ENCODE measurements at places on chromosomes 1 and 21.

- no peak for DNase-seq
These were observed 55.4 kb downstream of the EPRS1 start for GRCh38 chr1:219990782-219991510.

GRCh38 chr1:246971090-246971721 is 36.7 kb downstream of the ZNF695 start:
- peak; percentile 12 for DNase-seq

DNA sequence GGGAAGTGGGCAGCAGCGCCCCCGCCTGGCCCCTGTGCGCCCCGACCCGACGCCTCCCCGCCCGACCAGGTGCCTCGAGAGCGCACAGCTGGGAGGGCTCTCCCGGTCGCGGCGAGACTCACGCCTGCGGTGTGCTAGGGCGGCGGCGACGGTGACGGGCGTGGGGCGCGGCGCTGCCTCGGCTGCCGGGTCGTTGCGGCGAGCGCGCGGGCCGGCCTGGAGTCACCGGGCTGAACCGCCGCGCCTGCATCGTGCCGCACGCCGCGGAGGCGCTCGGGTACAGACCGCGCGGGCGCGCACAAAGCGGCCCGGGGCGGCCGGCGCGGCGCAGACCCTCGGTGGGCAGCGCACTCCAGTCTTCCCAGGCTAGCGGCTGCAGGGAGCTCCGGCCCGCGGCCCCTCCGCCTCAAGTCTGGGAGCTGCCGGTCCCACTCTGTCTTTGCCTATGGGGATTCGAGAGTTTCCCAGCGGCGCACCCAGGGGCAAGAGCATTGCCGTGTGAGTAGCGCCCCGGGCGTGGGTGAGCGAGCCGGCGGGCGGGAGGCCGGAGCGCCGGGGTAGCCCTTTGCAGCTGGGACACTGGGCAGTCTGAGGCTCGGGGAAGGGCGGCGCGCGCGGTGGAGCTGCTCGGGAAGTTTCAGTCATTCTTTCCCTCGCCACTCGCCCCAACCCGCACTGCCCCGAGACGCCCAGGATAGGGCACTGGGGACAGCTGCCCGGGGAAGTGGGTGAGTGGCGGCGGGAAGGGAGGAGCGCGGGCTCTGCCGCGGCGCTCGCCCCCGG is at the start of gene SLC35F3:
Gene SLC35F3, plus strand, starts transcription at position 44 of the 783 bp plus-strand sequence.
- DNase-seq: no peak

DNA sequence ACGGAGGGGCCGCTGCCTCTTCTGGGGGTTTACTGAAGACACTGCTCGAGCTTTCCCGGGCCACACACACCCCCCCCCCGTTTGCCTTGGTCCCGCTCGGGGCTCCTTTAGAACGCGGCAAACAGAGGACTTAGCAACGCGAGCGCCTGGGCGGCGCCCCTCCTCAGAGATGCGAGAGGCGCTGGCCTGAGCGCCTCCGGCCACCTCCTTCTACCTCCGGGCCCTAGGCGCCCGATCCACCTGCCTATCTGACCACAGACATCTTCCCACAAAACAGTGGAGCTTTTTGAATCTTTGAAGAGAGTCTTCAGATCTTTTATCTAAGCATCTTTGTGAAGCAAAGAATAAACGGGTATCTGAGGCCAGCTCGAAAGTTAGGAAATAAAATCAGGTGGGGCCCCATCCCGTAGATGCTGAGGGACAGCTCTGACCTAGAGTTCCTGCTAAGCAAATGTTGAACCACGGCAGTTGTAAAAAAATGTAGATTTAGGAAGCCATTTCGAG is 436 bp upstream of the TTLL7 start:
- no peak for DNase-seq

GRCh38 chr1:34926894-34927293 is 2.6 kb downstream of the DLGAP3 start:
- DNase-seq: no peak

- no peak for DNase-seq
These were observed 98.2 kb downstream of the RGL1 start for GRCh38 chr1:183903101-183903500.

DNA sequence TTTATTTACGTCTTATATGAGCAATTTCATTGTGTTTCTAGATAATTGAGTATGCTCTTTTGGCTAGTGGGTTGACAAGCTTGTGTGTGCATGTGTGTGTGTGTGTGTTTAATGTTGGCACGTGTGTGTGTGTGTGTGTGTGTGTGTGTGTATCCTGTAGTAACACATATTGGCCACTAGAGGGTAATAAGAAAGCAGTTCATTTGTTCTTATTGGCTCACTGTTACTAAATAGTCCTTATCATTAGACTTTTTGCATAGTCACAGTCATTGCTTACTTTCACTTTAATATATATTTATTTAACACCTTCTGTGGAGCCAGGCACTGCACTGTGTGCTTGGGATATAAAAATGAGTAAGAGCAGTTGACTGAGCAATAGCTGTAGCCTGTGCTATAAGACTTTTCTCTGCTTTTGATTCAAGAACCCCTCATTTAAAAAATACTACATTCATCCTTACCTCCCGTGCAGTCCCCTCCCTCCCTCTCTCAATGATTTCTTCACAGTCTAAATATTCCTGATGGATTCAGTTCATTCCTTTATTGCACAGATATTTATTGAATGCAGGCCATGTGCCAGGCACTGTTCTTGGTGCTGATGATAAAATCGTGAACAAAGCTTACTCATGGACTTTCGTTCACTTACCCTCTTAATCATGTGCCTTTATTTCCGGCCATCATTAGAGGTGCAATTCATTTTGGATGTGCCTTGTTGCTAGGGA is 96.7 kb downstream of the DYRK1A start:
- DNase-seq: no peak

DNA sequence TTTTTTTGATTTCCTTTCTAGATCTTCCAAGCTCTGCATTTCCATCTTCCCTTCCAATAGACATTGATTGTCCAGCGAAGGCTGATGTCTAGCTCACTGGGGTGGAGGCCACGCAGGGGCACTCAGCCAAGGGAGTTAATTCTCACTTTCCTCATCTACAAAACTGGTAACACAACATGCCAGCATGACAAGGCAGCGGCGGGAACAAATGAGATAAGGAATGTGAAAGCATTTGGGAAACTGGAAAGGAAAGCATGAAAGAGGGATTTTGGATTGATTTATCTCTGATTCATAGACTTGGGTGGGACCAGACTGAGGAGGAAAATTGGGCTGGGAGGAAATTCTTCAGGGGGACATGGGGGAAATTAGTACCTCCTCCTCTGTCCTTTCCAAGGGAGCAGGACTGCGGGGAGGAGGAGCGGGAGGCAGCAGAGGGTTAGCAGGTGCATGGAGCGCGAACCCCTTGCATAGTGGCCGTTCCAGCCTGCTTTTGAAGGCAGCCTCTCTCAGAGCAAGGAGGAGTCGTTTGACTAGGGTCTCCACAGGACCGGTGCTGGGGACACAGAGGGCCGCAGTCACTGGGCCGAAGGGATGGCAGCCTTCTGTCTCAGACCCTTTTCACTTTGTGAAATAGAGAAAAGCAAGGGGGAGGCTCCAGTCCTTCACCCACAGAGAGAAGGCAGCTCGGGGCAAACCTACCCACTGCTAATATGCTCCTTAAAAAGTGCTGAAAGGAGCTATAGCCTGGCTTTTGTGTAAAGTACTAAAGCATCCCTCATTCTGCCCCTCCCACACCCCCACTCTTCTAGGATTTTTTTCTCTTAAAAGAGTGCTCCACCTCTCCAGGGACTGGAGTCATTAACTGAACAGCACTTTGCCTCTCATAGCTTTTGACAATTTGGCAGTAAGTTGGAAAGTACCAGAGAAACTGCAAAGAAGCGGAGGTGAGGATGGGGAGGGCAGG is 89.2 kb downstream of the PLXNA2 start:
- no peak for DNase-seq

DNA sequence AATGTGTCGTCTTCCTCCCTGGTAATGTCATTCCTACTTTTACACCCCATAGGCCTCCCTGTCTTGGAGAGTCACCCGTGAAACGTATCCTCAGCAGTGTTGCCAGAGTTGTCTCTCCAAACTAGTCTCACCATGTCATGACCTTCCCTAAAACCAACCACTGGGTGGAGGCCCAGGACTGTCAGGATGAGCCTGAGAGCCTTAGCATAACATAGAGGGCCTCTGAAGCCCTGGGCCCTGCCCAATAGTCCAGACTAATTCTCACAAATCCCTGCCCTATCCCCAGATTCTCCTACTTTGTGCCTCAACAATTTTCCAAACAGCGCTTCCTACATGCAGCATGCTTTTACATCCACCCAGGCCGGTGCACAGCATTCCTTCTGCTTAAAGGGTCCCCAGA is 29.3 kb upstream of the HSD3B1 start:
- no peak for DNase-seq

GRCh38 chr1:154843636-154844296 is 26.3 kb downstream of the KCNN3 start:
- no peak for DNase-seq

DNA sequence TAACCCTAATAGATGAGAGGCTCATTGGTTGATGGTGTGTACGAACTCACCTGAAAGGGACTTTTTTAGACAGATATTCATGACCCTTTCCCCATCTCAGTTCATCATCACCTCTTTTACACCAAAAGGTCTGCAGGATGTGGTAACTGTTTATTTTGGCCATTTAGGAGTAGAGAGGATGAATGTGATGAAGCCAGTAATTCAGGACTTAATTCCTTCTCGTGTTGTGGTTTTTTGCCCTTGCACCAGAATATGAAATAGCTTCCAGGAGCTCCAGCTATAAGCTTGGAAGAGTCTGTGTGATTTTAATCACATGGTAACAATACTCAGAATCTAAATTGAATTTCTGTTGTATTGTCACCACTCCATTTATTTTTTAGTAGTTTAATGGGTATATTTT is 189.4 kb upstream of the KCTD3 start:
- DNase-seq: no peak

DNA sequence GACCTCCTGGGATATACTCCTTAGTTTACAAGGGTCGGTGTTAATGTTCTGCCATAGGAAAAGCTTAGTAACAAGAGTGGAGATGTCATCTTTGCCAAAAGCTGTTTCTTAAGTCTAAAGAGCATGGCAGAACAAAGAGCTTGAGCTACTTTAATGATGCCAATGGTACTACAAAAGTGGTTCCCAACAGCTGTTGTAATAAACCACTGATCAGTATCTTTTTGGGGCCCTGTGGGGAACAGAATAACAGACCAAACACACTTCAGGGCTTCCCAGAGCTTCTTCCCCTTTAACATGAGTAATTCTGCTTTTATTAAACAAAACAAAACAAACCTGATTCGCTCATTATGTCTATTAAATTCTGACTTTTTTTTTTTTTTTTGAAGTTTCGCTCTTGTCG is 116.3 kb downstream of the NCAM2 start:
- DNase-seq: no peak

- DNase-seq: no peak
These were observed 71.1 kb upstream of the FGGY start for GRCh38 chr1:59225594-59226316.

- no peak for DNase-seq
These were observed 43.8 kb downstream of the CAPN2 start for GRCh38 chr1:223755992-223756775.

GRCh38 chr1:231318568-231318967 is 19.1 kb downstream of the EXOC8 start:
- no peak for DNase-seq

DNA sequence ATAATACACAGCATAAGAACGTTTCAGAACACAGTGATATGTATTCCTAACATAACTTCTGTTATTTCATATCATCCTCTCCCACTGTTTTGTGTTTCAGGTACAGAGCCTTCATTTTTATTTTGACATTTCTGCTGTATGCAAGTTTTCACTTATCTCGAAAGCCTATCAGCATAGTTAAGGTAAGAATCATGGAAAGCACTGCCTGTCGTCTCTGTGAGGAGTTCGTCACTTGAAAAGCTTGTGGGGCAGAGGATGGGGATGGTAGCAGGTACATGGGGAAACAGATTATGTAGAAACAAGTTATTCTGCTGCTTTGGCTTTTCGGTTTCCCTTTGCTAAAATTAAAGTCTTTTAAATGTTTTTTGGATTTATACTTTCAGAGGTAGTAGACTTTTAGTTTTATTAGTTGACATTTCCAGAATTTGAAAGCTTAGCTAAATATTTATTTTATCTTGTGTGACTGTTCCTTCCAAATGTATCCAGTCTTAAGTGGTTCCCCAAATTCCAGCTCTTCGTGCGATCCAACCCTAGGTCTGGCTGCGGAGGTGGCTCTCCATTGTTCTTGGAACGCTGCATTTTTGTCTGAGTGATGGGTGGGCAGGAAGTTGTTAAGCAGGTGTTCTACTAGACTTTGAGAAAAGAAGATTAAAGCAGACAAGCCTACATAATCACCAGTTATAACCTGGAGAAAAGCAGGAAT is 12.2 kb downstream of the SLC37A1 start:
- no peak for DNase-seq

- no peak for DNase-seq
These were observed 25.3 kb downstream of the DTL start for GRCh38 chr1:212060632-212061472.

GRCh38 chr1:239708622-239709021 is 322.3 kb downstream of the CHRM3 start:
- no peak for DNase-seq

GRCh38 chr1:33396188-33397124 is 34.4 kb downstream of the PHC2 start:
- no peak for DNase-seq

DNA sequence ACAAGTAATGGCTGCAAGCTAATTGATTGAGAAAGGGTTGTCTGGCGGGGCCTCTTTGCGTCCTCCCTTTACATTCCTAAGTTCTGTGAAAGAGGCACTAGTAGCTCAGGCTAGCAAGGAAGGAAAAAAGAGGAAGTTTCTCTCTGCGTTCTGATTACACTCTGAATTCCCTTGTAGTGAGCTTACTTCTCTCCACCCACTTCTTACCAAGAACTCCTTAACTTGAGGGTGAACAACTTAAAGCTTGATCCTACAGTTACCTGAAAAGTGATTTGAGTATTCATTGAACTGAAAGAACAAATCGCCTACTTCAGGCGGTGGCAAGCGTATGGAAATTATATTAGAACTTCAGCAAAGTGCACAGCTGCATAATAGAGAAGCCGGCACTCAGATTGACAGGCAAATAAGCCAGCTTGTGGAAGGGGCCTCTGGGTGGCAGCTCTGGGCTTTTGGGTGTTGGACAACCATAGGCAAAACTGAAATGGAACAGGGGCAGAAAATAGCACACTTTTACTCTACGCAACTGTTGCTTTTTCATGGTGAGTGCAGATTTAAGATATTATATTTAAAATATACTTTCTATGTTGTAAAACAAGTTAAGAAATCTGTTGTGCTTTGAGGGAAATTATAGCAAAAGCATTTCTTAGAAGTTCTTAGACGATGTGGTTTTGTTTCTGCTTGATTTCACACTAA is 464.5 kb downstream of the USP25 start:
- DNase-seq: no peak

- DNase-seq: no peak
These were observed 286.7 kb downstream of the HLX start for GRCh38 chr1:221165839-221166500.

GRCh38 chr21:15108801-15109200 is 44.0 kb upstream of the NRIP1 start:
- DNase-seq: no peak

GRCh38 chr21:45088729-45089128 is 14.3 kb downstream of the ADARB1 start:
- no peak for DNase-seq

GRCh38 chr1:114314098-114314497 is 160.4 kb upstream of the SYT6 start:
- no peak for DNase-seq

Measured in stimulated activated CD4-positive, alpha-beta T cell treated with anti-CD3 and anti-CD28 coated beads, Interleukin-1b, Interleukin-23, amount 100 ng/mL, for 1 hour (primary cell).